ENCODE measurements at places on chromosomes 6 and 20.

GRCh38 chr6:159106627-159107241 lies 61.9 kb upstream of the TAGAP start:
- DNase-seq = peak; percentile 91

- peak; percentile 39 for DNase-seq
Observed at GRCh38 chr20:25867776-25868649, 171.4 kb upstream of the ZNF337 start.

DNA sequence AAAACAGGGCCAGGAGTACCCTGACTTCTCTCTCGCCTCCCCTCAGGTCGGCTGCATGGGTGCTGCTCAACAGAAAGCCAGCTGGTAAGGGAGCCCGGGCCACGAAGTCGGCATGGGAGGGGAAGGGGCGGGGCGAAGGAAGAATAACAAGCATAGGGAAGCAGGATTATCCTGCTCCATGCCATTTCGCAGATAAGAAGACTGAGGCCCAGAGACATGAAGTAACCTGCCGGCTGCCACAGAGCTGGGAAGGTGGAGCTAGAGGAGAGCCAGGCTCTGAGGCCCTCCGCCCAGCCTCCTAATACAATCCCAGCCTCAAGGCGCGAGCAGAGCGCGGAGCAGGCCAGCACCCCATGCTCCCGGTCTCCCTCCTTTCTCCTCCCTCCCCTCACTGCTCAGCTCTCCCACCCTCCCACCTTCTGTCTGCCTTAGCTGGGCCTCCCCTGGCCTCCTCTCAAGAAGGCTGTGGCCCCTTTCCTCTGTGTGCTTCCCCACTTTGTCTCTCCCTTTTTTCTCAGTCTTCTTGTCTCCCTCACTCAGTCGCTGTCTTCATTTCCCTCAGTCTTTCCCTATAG lies 13.2 kb upstream of the HMGA1 start:
- DNase-seq = no peak

DNA sequence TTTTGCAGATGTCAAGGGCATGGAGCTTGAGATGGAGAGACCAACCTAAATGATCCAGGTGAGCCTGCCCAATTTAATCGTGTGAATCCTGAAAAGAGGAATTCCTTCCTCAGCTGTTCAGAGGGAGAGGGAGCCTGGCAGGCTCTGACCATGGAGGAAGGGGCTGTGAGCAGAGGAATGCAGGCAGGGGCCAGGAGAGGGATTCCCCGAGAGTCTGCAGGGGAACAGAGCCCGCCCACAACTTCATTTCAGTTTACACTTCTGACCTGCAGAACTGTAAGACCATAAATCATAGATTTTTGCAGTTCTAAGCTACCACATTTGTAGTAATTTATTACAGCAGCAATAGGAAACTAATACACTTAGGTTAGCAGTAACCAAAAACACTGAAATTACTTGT lies 164.1 kb downstream of the TBXT start:
- no peak for DNase-seq

GRCh38 chr6:141307309-141307998 lies 825.3 kb upstream of the GJE1 start:
- DNase-seq = no peak

GRCh38 chr6:42367353-42368011 lies 84.2 kb downstream of the TRERF1 start:
- DNase-seq = no peak

GRCh38 chr20:49310705-49311104 lies 32.8 kb upstream of the ZNFX1 start:
- no peak for DNase-seq

- DNase-seq = no peak
Observed at GRCh38 chr6:44500074-44500473, 112.6 kb downstream of the CDC5L start.

GRCh38 chr20:37378785-37379598 lies 33.1 kb downstream of the SRC start:
- no peak for DNase-seq

GRCh38 chr20:22226849-22227700 lies 357.3 kb downstream of the FOXA2 start:
- no peak for DNase-seq
